ENCODE measurements at places on chromosomes 5 and 9.
A peak's percentile ranks its signal among the peaks of the same experiment; 100 is the strongest.

DNA sequence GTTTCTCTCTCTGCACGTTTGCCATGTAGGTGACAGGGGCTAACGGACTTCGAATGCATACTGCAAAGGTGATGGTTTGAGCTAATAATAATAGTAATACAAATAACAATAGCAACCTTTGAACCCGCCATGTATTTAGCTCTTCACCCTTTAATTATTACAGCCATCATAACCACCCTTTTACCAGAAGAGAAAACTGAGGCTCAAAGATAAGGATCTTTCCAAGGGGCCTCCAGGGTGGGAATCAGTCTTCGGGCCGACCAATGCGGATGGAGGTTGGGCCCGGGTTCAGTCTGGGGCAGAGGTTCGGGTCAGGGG, 494 bp downstream of the CDKN2AIPNL start:
- no peak for DNase-seq

- DNase-seq = peak; percentile 87
Measured at GRCh38 chr5:83721953-83722901, 1.6 kb upstream of the HAPLN1 start.

DNA sequence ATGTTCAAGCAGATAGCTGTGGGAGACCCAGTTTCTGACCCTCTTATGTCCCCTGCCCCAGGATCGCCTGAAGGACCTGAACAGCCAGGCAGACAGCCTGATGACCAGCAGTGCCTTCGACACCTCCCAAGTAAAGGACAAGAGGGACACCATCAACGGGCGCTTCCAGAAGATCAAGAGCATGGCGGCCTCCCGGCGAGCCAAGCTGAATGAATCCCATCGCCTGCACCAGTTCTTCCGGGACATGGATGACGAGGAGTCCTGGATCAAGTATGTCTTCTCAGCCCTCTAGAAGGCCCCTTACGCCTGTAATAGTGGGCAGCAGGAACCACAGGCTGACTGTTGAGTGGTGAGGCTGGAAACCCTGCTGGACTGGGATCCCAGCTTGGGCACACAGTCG, 41.1 kb downstream of the DYNC2I2 start:
- DNase-seq = no peak

DNA sequence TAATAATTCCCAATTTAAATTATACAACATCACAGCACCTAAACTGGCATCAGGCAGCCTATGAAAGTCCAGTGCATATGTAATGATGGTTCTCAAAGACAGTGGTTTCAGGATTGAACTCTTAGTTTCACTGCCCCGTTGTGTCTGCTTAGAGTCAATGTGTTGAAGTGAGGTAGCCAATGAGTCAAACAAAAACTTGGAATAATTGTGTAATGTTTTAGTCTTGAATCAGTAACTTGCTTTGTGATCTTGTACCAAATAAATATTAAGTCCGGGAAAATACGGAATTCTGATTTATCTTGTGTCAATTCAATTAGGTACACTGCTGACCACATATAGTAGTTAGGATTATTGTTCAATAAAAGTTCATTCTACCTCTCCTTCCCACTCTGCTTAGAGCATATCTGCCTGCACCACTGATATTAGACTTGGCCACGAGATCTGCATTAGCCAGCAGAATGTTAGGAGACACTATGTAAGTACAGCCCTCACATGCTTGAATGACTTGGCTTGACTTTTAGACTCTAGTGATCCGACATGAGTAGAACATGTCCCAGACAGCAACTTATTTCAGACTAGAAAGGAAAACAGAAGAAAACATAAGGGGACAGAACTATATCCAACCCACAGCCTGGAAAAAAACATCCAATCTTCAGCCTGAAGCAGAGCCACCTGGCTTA, 441.5 kb upstream of the PTGER4 start:
- DNase-seq = no peak

- no peak for DNase-seq
Measured at GRCh38 chr5:5473226-5473625, 50.7 kb downstream of the ICE1 start.

DNA sequence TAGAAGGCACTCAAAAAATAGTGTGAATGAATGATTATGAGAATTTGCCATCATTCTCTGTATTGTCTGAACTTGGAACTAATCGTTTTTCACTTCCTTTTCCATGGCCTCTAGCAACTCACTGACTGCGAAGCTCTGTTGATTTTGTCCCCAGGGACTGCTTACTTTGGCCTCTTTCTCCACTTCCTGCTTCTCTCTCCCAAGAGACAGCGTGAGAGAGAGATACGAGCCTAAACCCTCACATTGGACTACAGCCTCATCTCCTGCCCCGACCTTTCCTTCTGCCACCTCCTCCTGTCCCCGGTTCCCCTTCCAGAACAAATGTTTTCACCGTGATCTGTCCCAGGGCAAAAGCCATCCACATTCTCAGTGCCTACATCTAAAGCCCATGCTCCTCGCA, 300.8 kb upstream of the PANK3 start:
- no peak for DNase-seq

GRCh38 chr5:93325946-93326345, 255.1 kb downstream of the NR2F1-AS1 start:
- DNase-seq = no peak

GRCh38 chr5:126849101-126849678, 72.3 kb downstream of the LMNB1 start:
- no peak for DNase-seq

DNA sequence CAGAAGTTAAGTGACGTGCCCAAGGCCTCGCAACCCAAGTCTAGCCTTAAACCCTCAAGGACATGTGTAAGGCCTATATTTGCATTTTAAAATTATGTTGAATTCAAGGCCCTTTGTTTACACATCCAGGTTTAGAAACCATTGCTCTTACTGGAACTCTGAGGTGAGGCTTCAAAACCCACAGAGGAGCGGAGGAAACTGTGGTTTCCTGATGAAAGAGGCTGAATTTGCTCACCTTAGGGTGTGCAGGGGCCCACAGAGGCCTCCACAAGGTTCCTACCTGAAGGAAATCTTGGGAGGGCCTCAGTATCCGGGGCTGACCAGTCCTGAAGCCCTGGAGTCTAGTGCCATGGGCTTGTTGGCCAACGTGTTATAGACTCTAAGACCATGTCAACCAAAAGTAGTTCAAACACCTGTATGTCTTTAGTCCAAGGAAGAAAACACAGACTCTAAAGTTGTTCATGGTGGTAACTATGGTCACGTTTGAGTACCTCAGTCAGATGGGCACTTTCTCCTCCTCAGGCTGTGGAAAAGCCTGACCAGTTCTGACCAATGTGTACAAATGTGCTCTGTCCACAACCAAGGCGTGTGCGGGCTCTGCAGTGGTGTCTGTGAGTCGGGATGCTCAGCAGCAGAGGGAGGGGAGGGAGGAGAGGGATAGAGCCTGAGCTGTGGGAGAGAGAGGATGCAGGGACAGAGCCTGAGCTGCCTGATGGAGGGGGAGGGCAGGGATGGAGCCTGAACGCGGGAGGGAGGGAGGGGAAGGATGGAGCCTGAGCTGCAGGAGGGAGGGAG, 124.6 kb upstream of the ERCC6L2 start:
- DNase-seq = no peak

GRCh38 chr5:132776131-132776937, 705 bp downstream of the SEPTIN8 start:
- peak; percentile 53 for DNase-seq

DNA sequence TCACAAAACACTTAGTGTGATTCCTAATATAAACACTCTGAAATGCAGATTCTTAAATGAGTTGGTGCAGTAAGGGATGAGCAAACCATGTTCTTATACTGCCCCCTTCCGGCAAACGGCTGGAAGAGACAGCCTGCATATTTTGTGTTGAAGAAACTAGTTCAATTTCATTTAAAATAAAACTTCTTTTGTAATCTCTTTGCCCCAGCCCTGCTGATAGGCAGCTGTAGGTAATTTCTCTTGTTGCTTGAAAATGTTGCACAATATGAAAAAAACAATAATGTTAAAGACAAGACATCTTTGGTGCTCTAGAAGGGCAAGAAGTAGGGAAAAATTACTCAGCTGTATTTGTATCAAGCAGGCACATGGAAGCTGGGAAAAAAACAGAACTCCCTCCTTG, 89.7 kb upstream of the CCNG1 start:
- DNase-seq = peak; percentile 70

DNA sequence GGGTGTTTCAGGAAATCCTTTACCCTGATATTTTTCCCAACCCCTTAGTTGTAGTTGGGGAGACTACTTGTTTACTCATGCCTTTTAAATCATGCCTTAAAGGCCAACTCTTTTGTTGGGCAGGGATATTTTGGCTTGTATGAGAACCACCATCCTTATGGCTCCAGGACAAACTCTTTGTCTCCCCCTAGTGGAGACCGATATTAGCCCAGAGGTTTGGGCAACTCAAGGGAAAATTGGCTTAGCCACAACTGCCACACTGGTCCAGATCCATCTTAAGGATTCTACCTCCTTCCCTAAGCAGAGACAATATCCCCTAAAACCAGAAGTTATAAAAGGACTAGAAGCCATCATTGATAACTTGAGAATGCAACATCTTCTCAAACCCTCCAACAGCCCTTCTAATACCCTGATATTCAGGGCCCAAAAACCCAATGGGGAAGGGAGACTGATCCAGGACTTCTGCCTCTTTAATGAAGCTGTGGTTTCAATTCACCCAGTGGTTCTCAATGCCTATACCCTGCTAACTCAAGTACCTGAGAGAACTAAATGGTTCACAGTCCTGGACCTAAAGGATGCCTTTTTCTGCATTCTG, 100.9 kb upstream of the HCN1 start:
- no peak for DNase-seq

GRCh38 chr5:80964491-80964890, 4.3 kb downstream of the RASGRF2 start:
- DNase-seq = no peak

DNA sequence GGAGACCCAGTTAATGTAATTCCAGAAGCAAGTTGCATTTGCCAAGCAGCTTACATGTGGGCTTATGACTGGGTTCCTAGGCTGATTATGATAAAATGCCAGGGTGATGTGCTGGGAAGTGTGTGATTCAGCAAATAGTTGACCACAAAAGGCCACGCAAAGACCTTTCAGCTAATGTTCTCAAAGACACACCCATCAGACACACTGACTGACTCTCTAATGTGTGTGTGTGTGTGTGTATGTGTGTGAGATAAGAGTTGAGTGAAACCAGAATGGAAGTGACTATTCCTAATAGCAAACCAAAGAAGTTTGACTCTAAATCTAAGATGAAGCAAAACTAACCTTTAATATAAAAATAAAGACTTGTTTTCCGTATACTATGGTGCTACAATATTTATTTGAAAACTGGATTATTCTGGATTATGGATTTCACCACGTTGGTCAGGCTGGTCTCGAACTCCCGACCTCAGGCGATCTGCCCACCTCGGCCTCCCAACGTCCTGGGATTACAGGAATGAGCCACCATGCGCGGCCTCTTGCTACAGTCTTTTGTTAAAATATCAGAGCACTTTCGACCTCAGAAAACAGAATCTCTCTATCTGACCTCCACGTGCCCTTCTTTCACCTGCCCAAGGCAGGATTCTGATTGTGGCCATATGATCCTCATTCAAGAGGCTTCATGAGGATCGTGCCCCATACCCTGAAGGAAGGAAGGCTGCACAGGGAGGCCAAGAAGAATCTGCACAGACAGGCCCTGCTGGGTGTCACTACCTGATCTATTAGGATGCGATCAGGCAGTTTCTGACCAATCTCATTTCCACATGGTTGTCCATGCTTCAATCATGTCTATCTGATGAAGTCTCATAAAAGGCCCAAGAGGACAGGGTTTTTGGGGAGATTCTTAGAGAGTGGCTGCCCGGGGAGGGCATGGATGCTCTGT, 75.6 kb downstream of the USP20 start:
- peak; percentile 92 for DNase-seq

- DNase-seq = no peak
Measured at GRCh38 chr5:121954086-121954485, 7.7 kb upstream of the SRFBP1 start.

- no peak for DNase-seq
Measured at GRCh38 chr5:92944337-92944736, 636.7 kb downstream of the NR2F1-AS1 start.

DNA sequence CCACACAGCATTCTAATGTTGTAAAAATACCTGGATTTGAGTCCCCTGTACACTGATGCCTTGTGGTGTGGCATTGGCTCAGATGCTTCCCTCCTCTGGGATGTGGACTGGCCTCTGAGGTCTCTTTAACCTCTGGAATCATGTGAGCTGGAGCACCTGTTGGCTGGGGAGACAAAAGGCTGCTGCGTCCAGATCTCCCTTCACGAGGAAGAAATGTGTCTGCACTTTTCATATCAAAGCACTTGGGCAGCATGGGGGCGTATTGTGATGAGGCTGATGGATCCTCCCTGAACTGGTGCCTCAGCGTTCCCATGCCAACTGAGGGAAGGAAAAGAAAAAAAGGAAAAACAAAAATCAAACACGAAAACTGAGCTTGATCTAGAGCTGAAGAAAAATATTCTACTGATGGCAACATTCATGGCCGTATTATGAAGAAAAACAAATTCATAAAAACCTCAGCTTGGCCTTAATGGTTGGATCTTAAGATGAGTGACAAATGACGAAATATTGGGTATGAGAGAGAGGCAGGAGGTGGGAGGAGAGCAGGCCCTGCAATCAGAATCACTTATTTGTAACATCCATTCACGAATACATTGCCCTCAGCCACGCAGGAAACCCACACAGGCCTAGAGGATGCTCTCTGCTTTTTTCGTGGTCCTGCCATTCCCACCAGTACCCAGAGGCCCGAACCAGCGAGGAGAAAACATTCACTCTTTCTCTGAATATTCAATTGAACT, 26.2 kb downstream of the GRIA1 start:
- no peak for DNase-seq

DNA sequence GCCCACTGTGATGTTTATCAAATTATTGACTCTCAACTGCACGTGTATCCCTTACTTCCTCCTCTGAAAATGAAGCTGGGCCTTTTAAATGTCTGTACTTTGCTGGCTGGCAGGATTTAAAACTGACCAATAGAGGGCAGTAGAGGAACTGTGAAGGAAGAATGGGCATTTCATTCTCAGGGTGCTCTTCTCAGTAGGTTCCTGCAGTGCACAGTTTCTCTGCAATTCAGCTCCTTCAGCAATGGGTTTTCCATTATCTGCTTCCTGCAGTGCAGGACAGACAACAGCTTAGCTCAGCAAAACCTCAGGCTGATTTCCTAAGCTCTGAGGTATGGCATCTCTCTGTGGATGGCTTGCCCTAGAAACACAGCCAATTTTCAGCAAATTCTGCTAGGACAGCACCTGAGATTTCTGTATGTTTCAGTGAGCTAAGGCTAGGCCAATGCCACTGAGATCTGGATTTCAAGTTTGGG, 298.4 kb upstream of the PRDM9 start:
- DNase-seq = peak; percentile 7
